ENCODE measurements at places on chromosomes 1 and 21.

DNA sequence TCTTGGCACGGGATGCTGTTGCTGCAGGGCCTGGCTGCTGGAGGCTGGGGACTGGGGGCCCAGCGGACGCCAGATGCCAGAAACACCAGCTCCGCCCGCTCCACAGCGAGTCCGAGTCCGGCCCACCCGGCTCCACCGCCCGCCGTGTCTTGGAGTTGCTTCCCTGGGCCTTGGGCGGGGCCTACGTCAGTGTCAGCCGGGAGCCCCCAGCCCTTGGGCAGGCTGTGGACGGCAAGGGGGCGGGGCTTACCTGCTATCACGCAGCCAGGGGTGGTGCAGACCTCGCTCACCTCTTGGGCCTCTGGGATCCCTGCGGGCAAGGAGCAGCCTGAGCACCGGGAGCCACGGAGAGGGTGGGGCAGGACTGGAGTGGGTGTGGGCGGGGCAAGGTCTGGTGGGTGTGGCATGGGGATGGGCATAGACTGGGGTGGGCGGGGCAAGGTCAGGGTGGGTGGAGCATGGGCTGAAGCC, 21.8 kb downstream of the MMEL1 start:
- no peak for DNase-seq

- no peak for DNase-seq
Observed at GRCh38 chr1:66641891-66642473, 108.0 kb downstream of the SGIP1 start.

DNA sequence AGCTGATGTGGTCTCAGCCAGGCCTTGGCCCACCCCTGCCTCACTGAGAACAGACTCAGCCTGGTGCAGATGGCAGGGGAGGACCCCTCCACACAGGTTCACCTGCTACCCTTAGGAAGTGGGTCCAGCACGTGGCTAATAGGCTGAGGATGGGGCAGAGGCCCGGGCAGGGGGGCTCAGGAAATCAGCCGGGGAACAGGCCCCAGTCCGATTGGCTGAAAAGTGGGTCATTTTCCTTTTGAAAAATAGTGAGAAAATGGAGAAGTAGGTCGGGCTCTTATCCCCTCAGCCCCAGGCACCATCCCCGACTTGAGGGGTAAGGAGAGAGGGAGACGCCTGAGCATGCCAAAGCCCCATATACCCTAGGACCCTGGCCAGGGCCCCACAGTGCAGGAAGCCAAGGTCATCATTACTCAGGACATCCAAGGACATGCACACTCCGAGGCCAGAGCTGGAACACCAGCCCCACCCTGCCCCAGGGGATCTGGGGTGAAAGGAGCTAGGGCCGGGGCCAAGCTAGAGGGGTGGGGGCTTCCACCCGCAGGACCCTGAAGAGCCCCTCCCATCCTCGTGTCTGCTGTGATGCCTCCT, 11.0 kb downstream of the DLGAP3 start:
- no peak for DNase-seq

GRCh38 chr1:3064901-3065300, 4.1 kb upstream of the PRDM16 start:
- no peak for DNase-seq

GRCh38 chr1:47769983-47770382, 227.2 kb downstream of the TRABD2B start:
- no peak for DNase-seq

DNA sequence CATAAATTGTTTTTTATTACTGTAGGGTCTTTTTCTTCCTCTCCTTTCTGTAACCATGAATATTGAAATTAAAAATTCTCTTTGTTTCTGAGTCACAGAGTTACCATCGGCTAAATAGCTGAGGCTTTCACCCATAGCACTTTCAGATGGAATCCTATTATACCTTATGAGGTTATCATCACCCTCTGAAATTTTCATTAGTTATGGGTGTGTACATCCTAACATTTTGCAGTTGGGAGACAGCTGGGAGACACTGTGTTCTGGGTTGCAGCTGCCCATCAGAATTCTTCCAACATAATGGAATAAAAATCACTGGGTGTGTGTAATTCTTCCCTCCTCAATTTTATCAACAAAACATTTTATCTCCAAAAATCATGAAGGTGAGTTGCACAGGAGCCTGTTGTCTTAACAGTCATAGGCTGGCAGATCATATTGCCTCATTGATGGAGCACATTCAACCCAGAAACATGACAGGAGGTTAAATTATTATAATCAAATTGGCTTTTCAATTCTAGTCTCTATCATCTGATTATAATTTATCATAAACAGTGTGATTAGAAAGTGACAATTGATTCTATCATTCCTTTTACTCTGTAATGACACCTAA, 17.4 kb downstream of the CYYR1 start:
- no peak for DNase-seq

DNA sequence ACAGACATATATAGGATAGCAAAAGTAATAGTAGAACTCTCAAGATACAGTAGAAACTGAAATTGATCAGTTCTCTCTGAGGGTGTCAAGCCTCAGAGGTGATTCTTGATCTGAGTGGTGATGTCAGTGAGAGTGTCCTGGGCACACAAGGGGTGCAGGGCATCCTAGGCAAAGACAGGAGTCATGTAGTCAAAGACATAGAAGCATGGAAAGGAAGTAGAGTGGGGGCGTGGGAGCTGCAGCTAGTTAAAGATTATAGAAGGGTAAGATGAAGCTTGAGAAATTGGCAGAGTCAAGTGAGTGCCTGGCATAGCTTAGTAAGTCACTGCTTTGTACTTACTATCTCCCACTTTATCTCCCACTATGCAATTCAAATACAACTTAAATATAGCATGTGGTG, 22.8 kb downstream of the CDC7 start:
- DNase-seq = peak; percentile 36
